SK-MEL-5 (cell line): ENCODE measurements at places on chromosomes 1 and 21. TPM values are rescaled to one million over a fixed set of nuclear protein-coding genes. Genes with fewer than 3 reads are reported as not detected.

DNA sequence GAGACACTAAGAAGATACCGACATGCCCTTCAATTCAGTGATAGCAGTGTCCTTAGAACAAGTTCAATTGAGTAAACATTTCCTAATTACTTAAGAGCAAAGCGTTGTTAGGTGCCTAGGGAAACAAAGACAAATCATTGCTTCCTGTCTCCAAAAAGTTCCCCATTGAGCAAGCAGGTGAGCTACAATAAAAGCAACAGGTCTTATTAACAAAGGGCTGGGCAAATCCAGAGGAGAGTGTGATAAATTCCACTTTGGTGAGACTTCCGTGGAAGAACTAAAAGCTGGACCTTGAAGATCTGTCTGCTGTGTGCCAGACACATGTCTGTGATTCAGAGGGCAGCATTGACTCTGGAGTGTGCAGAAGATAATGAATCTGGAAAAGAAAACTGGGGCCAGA lies 1.9 kb upstream of the TUT4 start:
- no peak for DNase-seq

GRCh38 chr1:63366908-63367214 lies 566 bp upstream of the ALG6 start:
- DNase-seq, result no peak

GRCh38 chr1:9101510-9102146 lies 27.3 kb downstream of the GPR157 start:
- peak; percentile 68 for DNase-seq

GRCh38 chr1:33777337-33777736 lies 86.5 kb upstream of the HMGB4 start:
- no peak for DNase-seq

DNA sequence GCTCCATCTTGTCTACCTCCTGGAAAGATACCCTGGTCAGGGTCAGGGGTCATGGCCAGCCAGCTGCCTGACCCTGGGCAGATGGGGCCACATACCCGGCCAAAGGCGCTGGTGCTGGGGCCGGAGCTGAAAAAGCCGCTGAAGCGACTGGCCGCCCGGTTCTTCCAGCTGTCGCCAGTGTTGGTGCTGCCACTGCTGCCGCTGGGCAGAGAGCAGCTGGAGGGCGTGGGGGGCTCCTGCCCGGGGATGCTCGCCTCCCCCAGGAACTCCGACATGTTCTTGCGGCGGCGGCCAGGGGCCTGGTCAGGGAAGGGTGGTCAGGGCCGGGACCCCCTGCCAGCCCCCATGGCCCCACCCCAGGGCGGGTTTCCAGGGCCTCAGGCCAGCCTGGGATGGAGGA lies 7.2 kb upstream of the TNFRSF25 start:
- DNase-seq, result no peak

- no peak for DNase-seq
These were observed 239.8 kb upstream of the C1orf105 start for GRCh38 chr1:172180501-172181285.

DNA sequence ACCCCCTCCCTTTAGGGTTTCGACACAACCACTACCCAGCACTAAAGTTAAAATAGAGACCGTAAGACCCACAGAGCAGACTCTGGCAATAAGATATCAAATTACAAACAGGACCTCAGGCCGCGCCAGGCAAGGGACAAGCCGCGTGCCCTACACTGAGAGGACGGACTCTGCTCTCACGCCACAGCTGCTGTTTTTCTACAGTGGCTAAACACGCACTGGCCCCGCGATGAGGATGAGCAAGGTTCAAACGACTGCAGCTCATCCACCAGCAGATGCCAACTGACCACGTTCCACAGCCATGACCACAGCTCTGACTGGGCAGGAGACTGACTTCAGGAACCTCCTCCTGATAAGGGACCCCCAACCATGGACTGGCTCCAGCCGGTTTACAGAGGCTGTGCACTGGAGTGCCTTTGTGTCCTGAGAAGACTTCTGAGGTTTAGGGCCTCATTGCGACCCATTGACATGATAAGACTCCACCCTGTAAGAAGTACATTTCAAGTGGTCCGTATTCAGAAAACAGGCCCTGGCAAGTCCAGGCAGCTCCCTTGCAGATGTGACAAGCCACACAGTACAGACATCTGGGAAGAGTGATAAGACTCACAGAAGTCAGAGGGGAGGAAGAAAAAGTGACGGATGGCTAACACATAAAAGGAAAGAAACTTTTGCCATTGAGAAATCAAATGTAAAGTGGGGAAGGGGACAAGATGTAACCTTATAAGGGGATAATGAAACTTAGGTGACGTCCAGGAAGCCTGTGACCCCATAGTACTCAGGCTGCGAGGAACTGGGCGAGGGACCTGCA lies 1.5 kb upstream of the KRTAP10-6 start:
- no peak for DNase-seq

- DNase-seq, result no peak
These were observed 6.1 kb upstream of the DDX20 start for GRCh38 chr1:111749628-111750027.

The NDUFS2 gene
- 134 and 147 TPM in 2 replicates for total RNA-seq

The RHOU gene
- 0.79 and 0.80 TPM in 2 replicates for total RNA-seq

The CA14 gene
- 53.6 and 54.4 TPM in 2 replicates for total RNA-seq

The ALPL gene
- 0.29 and 0.50 TPM in 2 replicates for total RNA-seq
